Peyer's patch (tissue), 4 donors: ENCODE measurements at places on chromosomes 11 and 22. TPM values are rescaled to one million over a fixed set of nuclear protein-coding genes. Genes with fewer than 3 reads are reported as not detected.

The A4GALT gene
- 11.3 TPM for total RNA-seq

The TMEM86A gene
- total RNA-seq, result 4.4 TPM

The SOX6 gene
- total RNA-seq, result 205 TPM

The PARVA gene
- 30.8 TPM for total RNA-seq

The BDNF gene
- not detected for total RNA-seq

The SF3B2 gene
- total RNA-seq, result 340 TPM

The KRTAP5-2 gene
- not detected for total RNA-seq

The LDLRAD3 gene
- 2.9 TPM for total RNA-seq

The MEI1 gene
- total RNA-seq, result 6.0 TPM

The GRM5 gene
- total RNA-seq, result not detected

The RTN3 gene
- total RNA-seq, result 101 TPM

The MS4A7 gene
- 52.0 TPM for total RNA-seq

The DNAJB13 gene
- total RNA-seq, result 4.4 TPM

The CRY2 gene
- 67.5 TPM for total RNA-seq

The CECR2 gene
- total RNA-seq, result 0.18 TPM

The UBQLN3 gene
- total RNA-seq, result not detected

The OR52I2 gene
- not detected for total RNA-seq

The SHANK3 gene
- 13.8 TPM for total RNA-seq

The CATSPERZ gene
- total RNA-seq, result 9.9 TPM

The KRTAP5-7 gene
- total RNA-seq, result 2.7 TPM

The TUBA8 gene
- total RNA-seq, result not detected

The TTC17 gene
- total RNA-seq, result 243 TPM

The MMP8 gene
- total RNA-seq, result not detected

The CRYBB3 gene
- not detected for total RNA-seq

The MYBPC3 gene
- not detected for total RNA-seq

The MTFP1 gene
- 24.3 TPM for total RNA-seq

The TSSK2 gene
- not detected for total RNA-seq

The PACSIN3 gene
- 4.3 TPM for total RNA-seq

The USP2 gene
- 2.5 TPM for total RNA-seq

The PAAF1 gene
- total RNA-seq, result 18.2 TPM
